ENCODE measurements at places on chromosomes 11 and 22.

DNA sequence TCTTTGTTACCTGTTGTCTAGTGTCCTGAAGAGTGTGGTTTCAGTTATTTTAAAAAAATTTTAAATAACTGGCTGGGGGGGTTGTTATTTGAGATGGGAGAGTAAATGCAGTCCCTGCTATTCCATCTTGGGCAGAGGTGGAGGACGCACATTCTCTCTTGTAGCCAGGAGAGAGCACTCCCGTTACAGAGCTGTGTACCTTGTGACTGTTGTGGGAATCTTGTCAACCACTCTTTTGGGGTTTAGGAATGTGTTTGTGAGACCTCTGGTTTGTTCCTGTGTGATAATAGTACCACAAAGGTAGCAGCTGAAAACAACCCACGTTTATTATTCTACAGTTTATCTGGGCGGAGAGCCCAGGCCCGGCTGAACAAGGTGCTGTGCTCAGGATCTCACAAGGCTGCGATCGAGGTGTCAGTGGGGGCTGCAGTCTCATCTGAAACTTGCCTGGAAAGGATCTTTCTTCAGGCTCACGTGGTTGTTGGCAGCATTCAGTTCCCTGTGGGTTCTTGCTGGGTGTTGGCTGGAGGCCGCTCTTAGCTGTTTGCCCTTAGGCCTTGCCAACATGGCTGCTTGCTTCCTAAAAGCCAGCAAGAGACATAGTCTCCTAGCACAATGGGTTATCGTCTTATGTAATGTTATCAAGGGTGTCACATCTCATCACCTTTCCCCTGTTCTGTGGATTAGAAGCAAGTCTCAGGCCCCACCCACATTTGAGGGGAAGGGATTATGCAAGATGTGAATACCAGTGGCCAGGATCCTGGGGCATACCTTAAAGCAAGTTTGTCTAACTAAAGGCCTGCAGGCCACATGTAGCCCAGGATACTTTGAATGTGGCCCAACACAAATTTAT, 20.6 kb downstream of the IGHMBP2 start:
- DNase-seq, result no peak

DNA sequence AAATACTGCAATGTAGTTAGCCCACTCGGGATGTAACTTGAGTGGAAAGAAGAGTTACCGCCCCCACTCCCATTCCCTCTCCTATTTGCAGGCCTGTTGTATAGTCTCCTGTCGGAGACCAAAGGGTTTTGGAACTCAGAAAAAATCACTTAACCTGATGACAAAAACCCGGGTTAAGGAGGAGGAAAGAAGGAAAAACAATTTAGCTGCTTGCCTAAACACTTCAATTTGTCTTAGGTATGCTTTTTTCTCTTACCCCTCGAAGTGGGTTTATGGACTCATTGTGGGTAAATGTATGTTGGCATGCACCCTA, 2.2 kb downstream of the YAP1 start:
- no peak for DNase-seq

- no peak for DNase-seq
These were observed 22.0 kb downstream of the ATG13 start for GRCh38 chr11:46639197-46639839.

DNA sequence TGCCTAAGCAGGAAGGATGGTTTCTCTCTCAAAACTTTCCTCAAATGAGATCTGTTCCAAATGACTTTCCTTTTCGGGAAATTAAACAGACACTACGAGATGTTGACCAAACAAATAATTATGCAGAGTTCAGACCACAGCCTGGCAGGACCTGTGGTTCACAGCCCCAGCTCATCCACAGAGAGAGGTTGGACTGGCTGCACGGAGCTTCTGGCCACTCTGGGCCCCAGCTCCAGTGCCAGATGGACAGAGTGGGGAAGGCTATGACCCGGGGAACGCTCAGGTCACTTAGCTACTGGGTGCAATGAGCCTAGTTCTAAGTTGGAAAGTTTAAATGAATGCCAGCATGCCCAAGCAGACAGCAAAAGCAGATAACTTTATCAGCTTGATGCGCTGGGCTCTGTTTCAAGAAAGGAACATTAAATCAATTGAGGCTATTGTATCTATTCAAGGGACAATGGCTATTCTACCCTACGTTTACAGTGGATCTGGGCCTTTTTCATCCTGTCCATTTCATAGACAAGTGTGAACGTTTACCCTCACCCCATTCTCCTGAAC, 155.7 kb upstream of the NARS2 start:
- DNase-seq, result no peak

Measured in T-helper 2 cell treated with Interferon-gamma antibody and Interleukin-4, amounts not matched to agents 5 μg/mL and 100 μg/mL, for 36 hours (primary cell).